ENCODE measurements at places on chromosomes 7 and 10.

GRCh38 chr10:14123139-14123538 is 207.6 kb downstream of the FRMD4A start:
- no peak for DNase-seq

DNA sequence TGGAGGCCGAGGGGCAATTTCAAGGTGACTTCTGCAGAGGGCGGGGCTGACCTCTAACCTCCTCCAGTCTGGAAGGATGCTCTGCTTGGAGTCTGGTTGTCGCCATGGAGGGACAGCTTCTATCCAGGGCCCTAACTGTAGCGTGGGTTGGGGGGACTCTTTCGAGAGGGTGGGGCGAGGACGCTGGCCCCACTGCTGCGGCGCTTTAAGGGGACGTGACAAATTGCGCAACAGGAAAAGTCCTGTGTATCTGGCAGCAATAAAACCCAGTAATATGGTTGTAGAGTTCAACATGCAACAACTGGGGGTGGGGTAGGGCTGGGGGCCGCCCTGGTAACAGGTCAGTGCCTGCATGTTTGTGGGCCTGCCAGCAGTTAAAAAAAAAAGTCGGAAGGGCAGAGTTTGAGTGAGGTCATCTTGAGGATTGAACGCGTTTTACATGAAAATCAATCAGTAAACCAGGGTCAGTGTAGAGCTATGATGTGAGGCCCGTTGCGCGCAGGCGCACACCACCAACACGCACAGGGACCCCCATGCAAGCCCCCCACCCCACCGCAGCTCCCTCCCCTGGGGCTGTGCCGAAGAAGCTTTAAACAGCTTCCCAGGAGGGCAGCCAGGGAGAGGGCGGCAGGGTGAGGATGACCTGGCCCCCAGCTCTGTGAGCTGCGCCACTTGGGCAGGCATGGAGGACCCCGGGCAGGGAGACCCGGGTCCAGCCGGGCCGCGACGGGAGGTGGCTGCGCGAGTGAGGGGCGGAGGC is 4.3 kb downstream of the SHH start:
- peak; percentile 78 for DNase-seq

- DNase-seq: no peak
Observed at GRCh38 chr7:114590298-114590697, 175.7 kb downstream of the FOXP2 start.

GRCh38 chr10:82377608-82378007 is 502.6 kb downstream of the NRG3 start:
- no peak for DNase-seq

GRCh38 chr10:33498391-33498891 is 164.0 kb upstream of the NRP1 start:
- DNase-seq: no peak

DNA sequence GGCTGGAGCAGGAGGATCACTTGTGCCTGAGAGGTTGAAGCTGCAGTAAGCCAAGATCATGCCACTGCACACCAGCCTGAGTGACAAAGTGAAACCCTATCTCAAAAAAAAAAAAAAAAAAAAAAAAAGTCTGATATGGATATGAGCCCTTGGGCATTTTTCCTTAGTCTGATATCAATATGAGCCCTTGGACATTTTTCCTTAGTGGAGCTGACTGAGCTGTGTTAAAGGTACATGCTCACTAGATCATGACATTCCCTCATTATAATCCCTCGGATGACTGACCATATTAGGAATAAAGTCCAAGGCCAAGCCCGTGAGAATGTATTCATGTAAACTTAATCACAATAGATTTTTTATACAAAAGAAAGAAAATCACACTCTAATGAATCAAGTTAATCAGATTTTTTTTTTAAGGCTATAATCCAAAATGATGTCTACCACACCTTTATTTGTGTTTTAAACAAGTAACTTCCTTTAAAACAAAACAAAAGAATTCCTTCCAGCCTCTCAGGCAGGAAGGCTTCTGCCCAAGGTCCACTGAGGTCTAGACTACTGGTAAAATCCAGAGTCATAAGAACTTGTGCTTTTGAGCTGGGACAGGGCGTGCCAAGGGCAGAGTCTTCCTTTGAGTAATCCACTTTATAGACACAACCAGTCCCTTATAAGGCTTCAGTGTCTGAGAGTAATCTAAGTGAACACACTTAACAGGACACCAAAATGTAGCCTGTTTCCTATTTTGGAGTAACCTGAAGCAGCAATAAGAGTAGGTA is 5.5 kb downstream of the PPA1 start:
- DNase-seq: no peak

DNA sequence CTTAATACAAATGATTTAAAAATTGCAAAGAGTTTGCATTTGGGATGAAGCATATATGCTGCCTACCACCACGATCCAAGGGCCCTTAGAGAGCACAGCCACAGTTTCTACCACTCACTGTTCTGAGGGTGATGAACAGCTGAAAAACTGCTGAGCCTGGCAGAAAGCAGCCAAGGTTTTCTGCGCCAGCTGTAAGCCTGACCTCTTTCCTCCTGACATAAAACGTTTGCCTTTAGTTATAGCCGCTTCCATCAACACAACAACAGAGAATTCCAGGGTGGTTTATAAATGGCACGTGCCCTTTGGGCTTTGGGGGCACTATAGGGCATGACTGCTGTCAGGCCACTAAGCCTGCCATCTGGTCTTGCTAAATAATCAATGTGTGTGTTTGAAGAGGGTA is 222.8 kb downstream of the RELN start:
- DNase-seq: no peak

DNA sequence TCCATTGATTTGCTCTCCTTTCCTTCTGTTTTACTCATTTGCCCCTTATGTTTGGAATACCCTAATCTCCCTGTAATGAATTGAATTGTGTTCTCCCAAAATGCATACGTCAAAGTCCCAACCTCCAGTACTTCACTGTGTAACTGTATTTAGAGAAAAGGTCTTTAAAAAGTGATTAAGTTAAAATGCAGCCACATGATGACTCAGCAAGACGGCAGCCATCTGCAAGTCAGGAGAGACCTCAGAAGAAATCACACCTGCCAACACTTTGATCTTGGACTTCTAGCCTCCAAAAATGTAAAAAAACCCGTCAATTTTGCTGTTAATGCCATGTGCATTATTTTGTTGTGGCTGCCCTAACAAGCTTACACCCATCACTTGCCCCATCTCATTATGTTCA is 85.3 kb upstream of the PCLO start:
- DNase-seq: no peak

GRCh38 chr10:3494131-3494837 is 290.7 kb downstream of the KLF6 start:
- DNase-seq: no peak

All from upper lobe of right lung (tissue), 1 donor.